ENCODE measurements at places on chromosomes 7 and 10.

DNA sequence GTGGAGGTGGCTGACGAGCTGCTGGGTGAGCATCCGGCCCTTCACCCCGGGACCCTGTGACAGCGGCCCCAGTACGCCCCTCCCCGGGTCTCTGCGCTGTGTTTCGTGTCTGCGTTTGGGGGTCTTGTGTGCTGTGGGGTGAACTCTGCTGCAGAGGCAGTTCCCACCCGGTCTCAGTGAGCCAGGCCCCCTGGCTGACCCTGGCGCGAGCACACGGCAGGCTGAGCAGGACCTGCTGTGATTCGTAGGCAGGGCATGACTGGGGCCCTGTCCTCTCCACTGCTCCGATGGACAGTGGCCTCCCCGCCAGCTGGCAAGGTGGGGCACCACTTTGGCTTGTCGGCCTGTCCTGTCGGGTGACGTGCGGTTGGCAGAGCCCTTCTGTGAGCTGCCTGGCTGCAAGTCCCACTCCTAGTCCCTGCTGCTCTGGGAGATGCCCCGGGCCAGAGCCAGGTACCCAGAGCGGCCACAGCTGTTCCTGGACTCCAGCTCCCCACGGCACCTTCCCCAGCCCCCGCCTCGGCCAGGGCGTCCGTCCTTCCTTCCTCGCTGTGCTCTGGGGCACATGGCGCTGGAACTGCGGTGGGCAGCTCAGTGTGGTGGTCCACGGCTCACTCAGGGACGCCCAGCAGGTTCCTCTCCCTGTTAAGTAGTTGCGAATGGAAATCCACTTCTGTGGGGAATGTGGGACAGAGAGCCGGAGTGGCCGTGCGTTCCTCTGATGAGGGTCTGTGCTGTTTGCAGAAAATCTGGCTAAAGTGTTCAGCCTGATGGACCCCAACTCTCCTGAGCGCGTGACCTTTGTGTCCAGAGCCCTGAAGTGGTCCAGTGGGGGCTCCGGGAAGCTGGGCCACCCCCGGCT, 10.5 kb downstream of the GET4 start:
- DNase-seq = no peak

- no peak for DNase-seq
These were observed 11.8 kb upstream of the SLC13A1 start for GRCh38 chr7:123211545-123211944.

DNA sequence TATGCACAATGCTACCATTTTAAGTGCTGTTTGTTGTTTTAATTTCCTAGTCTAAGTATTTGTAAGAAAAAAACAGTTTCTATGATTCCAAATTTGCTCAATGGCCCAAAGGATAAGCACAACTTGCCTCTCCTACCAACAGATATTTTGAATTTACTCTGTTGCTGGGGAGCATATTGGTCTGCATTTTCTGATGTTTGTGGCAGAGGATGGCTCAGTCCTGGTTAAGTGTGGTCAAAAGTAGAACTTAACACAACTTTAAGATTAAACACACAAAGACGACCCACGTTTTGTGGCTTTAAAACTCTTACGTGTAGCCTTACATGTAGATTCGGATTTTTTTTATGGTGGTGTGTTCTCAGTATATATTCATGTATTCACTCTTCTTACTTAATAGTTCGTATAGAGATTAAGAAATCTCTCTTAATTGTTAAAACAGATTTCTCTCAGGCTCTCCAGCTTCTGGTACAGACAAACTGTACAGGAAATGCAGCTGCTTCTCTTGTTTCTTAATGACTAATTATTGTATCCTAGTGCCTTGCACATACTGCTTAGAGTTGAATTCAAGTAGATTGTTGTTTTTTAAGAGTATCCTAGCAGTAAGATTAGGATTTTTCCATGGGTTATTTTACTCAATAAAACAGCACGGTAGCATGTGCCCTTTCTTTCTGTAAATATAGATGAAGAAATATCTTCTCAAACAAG, 86.2 kb downstream of the GPR85 start:
- DNase-seq = no peak

DNA sequence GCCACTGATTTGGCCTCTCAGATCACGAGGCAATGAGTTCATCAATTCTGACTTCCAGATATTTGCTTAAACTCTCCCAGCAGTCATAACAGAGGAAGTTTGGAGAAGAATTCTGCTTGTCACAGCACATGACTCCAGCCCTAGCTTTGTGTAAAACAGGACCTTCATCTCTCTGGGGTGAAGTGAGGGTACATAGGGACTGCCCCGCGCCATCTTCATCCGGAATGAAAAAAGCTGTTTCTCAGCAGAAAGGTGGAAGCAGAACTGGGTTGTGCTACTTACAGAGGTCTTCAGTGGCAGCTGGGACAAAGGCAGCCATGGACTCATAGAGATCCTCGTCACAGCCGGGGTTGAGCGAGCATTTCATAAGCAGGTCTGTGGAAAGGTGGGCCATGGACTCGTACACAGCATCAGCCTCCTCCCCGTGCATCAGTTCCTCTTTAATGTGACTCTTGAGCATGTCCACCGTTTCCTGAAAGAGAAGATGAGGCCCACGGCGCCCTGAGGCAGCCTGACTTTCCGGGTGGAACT, 58.4 kb upstream of the TM9SF3 start:
- DNase-seq = no peak

GRCh38 chr10:16586358-16587138, 64.9 kb upstream of the C1QL3 start:
- no peak for DNase-seq

GRCh38 chr7:133434246-133434865, 181.5 kb downstream of the EXOC4 start:
- peak; percentile 65 for DNase-seq

DNA sequence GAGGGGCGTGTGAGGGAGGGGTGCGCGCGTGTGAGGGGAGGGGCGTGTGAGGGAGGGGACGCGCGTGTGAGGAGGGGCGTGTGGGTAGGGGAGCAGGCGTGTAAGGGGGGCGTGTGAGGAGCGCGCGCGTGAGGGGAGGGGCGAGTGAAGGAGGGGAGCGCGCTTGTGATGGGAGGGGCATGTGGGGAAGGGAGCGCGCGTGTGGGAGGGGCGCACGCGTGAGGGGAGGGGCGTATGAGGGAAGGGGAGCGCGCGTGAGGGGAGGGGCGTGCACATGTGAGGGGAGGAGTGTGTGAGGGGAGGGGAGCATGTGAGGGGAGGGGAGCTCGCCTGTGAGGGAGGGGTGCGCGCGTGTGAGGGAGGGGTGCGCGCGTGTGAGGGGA, 19.1 kb downstream of the MXI1 start:
- DNase-seq = peak; percentile 93

GRCh38 chr7:131020759-131021261, 286.8 kb upstream of the KLF14 start:
- no peak for DNase-seq

All from cardiac fibroblast (primary cell).